ENCODE measurements at places on chromosomes 6 and 20.

DNA sequence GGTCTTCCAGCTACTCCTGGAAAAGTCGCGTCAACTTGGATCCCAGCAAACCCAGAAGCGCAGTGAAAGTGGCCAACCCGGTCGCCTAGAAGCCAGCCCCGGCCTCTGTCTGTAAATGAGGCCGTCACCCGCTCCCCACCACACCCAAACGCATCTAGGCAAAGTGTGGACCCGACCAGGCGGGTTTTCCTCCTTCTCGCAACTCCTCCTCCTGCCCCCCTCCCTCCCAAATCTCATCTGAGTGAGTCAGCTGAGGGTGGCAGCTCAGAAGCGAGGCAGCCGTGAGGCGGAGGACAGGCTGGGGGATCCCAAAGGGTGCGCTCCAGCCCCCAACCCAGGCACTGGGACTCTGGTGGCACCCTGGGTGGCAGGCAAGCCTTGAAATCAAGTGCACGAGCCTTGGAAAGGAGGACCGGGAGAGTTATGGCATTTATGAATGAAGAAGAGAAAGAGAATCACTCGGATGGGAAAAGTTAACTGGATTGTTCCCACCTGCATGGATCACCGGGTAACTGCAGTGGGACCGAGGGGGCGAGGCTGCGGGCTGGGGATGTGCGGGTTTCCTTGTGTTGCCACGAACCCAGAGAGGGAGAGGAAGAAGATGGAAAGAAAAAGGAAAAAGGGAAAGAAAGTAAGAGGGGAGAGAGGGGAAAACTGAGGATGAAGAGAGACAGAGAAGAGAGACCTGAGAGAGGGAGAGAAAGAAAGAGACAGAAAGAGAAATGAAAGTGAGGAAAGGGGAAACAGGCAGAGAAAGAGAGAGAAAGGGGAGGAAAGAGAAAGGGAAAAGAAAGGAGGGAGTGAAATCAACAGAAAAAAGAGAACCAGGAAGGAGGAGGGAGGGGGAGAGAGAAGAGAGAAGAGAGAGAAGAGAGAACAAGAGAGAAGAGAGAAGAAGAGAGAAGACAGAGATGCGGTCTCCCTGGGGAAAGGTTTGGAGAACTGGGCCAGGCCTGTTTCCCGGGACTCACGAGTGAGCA, at the start of gene APCDD1L:
Gene APCDD1L (minus strand): TSS at position 167 of the 980 bp plus-strand sequence. CDS start 692 bp downstream, outside the sequence.
- no peak for DNase-seq

GRCh38 chr20:17651129-17651759, 30.8 kb downstream of the RRBP1 start:
- no peak for DNase-seq

GRCh38 chr6:138637822-138638221, 135.7 kb upstream of the CCDC28A start:
- DNase-seq, result no peak

- DNase-seq, result no peak
These were observed 42.6 kb upstream of the MTHFD1L start for GRCh38 chr6:150822932-150823331.

- DNase-seq, result no peak
These were observed 1034.9 kb downstream of the EYS start for GRCh38 chr6:64672131-64672530.

GRCh38 chr6:39901670-39902069, 32.6 kb downstream of the MOCS1 start:
- DNase-seq, result no peak

DNA sequence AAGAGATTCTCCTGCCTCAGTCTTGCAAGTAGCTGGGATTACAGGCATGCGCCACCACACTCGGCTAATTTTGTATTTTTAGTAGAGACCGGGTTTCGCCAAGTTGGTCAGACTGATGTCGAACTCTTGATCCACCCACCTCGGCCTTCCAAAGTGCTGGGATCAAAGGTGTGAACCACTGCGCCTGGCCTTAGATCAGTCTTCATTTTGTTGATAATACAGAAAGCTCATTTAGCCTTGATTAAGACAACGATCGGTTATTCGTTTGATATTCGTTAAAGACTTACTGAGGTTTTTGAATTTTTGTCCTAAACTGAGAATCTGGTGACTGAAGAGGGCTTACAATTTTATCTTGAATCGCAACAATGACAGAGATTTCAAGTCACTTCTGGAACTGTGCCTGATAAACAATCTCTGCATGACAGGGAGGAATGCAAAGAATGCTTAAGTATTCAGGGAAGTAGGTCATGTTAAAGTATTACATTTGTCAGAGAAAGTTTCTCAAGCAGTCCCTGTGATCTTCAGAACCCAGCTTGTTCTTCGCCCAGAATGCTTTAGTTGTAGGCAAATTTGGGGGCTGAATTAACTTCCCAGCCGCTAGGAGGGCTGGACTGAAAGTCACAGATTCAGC, 14.8 kb downstream of the AKAP12 start:
- DNase-seq, result no peak

DNA sequence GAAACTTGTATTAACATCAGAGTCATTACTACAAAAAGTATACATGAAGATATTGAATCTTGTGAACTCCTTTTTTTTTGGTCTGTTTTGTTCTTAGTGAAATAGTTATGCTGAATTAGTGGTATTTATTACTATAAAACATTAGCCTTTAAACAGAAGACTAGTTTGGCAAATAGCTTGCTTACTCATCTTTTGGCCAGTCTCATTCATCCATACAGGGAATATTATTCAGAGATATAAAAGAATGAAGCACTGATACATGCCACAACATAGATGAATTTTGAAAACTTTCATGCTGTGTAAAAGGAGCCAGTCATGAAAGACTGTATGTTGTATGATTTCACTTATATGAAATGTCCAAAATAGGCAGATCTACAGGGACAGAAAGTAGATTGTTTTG, 205.9 kb downstream of the ZFAND3 start:
- DNase-seq, result no peak

DNA sequence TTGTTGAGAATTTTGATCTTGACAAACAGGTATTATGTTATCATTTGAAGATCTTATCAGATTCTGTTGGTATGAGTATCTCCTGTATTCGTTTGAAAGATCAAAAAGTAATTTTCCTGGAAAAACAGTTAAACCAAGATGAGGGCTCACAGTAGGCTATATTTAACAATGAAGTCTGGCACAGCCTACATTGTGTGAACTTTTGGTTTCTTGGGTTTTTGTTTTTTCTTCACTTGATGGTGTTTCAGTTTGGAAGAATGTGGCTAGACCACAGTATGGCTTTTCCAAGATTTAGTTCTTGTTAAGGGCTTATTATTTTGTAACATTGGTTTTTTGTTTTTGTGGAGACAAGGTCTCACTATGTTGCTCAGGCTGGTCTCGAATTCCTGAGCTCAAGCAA, 306.4 kb downstream of the CDKAL1 start:
- no peak for DNase-seq

DNA sequence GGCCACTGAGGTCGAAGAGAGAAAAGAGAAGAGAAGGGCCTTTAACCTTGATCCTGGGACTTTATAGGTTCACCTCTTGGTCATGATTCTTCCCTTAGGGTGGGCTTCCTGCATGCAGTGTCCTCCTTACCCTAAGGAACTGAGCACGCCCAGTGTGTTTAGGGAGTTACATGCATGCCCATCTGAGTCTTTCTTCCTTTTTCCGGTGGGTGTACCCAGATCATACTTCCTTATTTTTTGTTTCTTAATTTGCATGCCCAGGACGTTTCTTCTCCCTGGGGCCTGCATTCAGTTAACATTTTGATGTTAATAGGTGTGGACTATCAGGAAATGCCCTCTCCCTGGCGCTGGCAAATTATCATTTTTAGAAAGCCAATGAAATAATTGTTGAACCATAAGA, 91.5 kb downstream of the HTR1B start:
- DNase-seq, result no peak

- no peak for DNase-seq
These were observed 4.7 kb upstream of the ADGRF5 start for GRCh38 chr6:46926481-46926880.

DNA sequence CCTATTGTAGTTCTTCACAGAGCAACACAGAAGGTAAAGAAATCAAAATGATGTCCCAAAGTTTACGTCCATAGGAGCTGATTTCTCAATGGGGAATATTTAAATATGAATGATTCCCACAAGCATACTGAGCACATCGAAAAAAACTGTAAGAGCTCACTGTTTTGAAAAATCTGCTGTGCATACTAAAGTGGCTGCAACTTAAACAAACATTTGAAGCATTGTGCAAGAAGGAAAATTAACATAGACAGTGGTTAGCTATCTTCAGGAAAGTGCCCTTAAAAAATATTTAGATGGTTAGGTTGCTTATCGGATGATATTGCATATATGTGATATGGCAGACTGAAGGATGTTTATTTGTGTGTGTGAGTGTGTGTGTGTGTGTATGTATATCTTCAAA, 747.6 kb downstream of the RFPL4B start:
- DNase-seq, result no peak

GRCh38 chr6:127483399-127484055, 24.3 kb upstream of the KIAA0408 start:
- no peak for DNase-seq

DNA sequence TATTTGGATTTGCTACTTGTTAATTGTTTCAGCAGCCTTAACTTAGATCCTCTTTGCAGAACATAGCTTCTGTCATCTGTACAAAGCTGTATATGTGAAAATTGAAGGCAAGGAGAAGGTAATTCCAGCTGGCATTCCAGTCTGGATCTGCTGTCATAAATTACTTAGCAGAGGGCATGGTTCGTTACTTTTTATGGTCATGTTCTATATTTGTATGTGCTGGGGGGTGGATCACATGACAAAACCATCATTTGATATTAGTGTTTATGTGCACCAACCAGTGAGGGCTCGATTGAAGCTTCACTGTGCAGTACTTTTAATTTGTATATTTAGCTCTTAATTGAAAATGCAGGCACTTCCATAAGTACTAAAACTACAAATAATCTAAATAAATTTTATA, 80.2 kb downstream of the CAP2 start:
- no peak for DNase-seq

DNA sequence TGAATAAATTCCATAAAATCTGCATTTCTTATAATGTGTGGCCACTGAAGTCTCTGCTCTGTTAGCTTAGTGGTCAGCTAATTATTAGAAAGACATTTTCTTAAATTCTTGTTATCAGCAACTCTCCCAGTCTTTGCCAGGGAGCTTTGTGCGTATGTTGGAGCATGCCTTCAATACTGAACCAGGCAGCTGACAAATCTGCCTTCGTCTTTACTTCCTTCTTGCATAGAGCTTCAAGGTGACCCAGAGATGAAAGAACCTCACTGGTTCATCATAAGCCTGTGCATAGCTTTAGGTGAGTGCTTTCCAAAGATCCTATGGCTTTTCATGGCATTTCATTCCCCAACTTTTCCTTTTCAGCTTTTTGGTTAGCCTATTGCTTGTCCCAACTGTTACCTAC, 43.0 kb upstream of the NELFCD start:
- no peak for DNase-seq

- DNase-seq, result no peak
These were observed 70.9 kb downstream of the PACRG start for GRCh38 chr6:162798546-162799266.

DNA sequence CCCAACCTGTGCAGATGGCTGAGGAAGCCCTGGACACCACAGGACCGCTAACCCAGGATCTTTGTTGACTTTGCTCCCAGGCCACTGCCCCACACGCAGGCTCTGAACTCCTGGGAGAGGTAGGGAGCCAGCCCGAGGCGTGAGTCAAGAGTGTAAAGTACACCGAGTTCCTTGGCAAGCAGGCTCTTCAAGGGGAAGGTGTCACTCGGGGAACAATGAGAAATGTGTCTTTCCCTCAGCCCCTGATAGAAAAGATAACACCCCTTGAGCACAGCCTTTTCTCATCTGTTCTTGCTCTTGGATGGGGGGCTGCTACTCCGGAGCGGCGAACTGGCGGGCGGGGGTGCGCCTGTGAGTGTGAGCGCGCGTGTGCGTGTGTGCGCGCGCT, 472 bp upstream of the EDN3 start:
- no peak for DNase-seq

DNA sequence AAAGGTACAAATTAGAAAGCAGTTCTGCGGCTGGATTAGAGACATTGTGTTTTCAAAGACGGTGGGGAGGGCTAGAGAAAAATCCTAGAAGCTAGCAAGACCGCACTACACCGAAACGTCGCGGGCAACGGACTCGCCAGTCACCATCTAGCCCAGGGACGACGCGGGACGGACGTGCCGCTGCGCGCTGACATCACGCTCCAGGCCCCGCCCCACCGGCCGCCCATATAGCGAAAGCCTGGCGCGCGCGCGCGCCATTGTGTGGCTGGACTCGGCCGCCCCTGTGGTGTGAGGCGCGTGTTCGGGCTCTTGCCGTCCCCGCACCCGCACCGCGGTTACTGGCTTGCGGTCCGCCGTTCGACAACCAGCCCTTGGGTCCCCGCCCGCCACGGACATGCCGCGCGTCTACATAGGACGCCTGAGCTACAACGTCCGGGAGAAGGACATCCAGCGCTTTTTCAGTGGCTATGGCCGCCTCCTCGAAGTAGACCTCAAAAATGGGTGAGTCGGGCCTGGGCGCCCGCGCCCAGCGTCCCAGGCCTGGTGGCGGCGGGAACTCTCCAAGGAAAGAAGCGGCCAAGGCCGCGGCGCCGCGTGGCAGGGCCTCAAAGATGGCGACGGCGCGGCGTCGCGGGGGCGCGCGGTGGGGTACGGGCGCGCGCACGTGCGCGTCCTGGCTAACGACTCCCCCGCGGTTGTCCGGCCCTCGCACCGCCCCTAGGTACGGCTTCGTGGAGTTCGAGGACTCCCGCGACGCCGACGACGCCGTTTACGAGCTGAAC, at the start of gene SRSF6:
Gene SRSF6 (plus strand): TSS at position 257 of the 782 bp plus-strand sequence. CDS start 138 bp downstream, at position 395.
- DNase-seq, result peak; percentile 87

- DNase-seq, result no peak
These were observed 28.1 kb downstream of the PCMT1 start for GRCh38 chr6:149777624-149778023.

GRCh38 chr20:41249411-41250281, 67.9 kb downstream of the ZHX3 start:
- DNase-seq, result no peak

- no peak for DNase-seq
These were observed 15.9 kb downstream of the NDUFAF5 start for GRCh38 chr20:13800728-13801134.

GRCh38 chr20:37071481-37071911, 24.3 kb downstream of the RBL1 start:
- peak; percentile 28 for DNase-seq

- DNase-seq, result no peak
These were observed 1719.3 kb downstream of the HACE1 start for GRCh38 chr6:103140308-103141027.

DNA sequence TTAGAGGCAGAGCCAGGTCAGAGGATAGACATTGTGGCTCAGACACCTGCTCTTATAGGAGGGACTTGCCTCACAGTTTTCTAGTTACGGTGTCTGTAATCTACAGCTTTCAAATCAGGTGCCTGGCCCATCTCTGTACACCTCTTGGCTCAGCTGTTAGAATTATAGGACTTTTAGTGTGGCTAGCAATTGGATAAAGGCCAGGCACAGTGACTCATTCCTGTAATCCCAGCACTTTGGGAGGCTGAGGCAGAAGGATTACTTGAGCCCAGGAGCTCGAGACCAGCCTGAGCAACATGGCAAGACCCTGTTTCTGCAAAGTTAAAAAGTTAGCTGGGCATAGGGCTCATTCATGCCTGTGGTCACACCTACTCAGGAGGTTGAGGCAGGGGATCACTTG, 20.0 kb downstream of the BRPF3 start:
- no peak for DNase-seq

Data from stimulated activated CD4-positive, alpha-beta T cell treated with anti-CD3 and anti-CD28 coated beads, Interleukin-2, amount 100 ng/mL, for 4 hours (primary cell).